ENCODE measurements at places on chromosomes 1 and 21.

GRCh38 chr1:76006234-76006633, 68.3 kb upstream of the ST6GALNAC3 start:
- no peak for DNase-seq

DNA sequence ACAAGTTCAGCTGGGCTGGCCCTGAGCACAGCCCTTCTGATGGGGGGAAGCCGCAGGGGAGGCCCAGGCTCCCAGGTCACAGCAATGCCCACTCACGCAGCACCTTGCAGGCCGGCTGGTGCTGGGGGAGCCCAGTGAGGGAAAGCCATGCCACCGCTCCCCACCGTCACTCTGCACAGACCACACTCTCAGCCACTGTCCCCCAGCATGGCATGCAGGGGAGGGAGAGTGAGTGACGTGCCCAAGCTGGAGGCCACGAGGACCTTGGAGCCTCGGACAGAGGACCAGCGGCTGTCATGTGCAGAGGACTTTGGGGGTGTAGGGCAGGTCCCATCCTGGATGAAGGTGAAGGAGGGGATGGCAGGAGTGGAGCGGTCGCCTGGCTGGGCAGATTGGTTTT, 25.1 kb downstream of the SLC45A1 start:
- DNase-seq, result no peak

GRCh38 chr1:53949023-53949990, 3.2 kb downstream of the LRRC42 start:
- no peak for DNase-seq

DNA sequence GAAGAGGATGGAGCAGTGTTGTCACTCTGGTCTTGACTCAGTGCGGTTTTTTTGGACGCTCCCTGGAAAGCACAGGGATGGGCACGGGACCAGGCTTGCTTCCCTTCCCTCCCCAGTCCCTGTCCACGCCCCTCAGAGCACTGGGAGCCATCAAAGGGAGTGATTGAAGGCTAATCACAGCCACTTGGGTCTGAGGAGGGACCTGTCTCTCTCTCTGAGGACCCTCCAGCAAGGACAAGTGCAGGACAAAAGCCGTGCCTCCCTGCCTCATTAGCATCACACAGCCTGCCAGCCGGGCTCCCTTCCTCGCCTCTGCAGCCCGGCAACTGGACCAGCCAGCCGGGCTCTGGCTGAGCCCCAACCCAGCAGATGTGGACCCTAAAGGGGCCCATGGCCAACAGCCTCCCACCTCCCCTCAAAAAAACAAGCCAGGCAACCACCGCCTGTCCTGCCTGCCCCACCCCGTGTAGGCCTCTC, 18.6 kb upstream of the PDZK1IP1 start:
- DNase-seq, result no peak

GRCh38 chr1:2628191-2628932, 4.5 kb downstream of the MMEL1 start:
- no peak for DNase-seq

DNA sequence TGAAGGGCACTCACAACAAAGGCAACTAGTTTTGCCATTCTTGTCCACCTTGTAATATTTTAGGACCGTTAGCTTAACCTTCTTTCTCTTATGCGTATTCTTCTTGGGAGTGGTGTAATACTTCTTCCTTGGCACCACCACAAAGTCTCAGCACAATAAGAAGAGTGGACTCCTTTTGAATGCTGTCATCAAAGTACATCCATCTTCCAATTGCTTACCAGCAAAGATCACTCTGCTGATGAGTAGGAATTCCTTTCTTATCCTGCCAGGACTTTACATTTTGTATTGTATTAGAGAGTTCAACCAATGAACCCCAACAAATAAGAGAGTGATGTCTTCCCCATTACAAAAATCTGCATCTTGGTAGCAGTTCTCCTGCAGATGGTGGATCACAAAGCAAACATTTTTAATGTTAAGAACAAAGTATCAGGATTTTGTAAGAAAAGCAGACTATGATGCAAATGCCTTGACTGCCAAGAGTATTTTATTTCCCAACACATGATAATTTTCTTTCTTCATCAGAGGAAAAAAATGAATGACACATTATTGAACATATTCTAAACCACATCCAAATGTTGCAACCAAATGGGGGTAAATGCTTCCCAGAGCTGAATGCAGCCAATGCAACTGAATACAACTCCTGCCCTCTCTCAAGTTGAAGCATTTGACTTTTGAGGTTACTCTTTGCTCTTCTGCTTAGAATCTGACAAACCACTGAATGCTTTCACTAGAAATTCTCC, 5.1 kb upstream of the ARNT start:
- no peak for DNase-seq

GRCh38 chr1:36269408-36269838, 36.7 kb upstream of the SH3D21 start:
- no peak for DNase-seq

DNA sequence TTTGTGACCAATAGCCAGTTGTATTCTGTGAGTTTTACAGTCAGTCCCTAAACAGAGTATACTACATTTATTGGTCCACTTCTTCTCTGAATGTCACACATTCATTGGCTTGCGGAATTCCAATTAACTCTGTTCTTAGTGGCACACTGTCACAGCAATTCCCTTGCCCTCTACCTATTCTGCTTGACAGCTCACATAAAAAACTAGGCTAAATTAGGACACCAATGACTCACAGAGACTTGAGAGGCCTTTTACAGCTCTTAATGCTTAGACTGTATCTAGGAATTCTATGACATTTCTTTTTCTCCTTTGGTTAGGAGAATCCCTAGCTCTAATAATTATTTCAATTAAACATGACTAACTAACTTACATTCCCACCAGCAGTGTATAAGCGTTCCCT, 104.1 kb downstream of the NEGR1 start:
- DNase-seq, result no peak

- no peak for DNase-seq
Measured at GRCh38 chr1:226534098-226534497, 14.5 kb upstream of the STUM start.

GRCh38 chr1:5651964-5652821, 340.0 kb downstream of the NPHP4 start:
- DNase-seq, result no peak

- peak; percentile 27 for DNase-seq
Measured at GRCh38 chr1:172708452-172708851, 49.5 kb downstream of the FASLG start.

DNA sequence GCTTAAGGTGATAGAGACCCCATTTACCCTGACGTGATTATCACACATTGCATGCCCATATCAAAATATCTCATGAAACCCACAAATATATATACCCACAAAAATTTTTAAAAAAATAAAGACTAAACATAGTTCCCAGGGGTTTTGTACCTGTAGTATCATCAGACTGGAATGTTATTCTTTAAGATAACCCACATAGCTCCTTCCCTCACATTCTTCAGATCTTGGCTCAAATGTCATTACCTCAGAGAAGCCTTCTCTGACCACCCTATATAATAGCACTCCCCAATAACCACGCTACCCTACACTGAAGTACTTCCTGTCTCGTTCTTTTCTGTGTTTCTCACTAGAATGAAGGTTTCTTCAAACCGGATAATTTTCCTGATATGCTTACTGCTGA, 138.3 kb upstream of the SNX7 start:
- no peak for DNase-seq

- DNase-seq, result no peak
Measured at GRCh38 chr1:191671236-191671635, 487.0 kb upstream of the RGS18 start.

DNA sequence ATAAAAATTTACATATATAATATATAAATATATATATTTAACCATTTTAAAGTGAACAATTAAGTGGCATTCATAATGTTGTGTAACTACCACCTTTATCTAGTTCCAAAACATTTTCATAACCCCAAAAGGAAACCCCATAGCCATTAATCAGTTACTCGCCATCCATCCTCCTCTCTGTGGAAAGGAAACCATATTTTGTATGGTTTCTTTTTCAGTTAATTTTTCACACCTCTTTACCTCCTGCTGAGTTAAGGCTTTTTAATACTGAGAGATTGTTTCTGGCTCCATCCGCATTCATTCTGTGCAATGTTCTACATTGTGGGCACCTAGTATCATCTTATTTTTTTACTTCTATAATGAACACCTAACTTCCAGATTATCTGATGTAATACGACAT, 512.1 kb downstream of the LMO4 start:
- no peak for DNase-seq

GRCh38 chr1:23616292-23616824, 57.1 kb upstream of the ID3 start:
- no peak for DNase-seq

DNA sequence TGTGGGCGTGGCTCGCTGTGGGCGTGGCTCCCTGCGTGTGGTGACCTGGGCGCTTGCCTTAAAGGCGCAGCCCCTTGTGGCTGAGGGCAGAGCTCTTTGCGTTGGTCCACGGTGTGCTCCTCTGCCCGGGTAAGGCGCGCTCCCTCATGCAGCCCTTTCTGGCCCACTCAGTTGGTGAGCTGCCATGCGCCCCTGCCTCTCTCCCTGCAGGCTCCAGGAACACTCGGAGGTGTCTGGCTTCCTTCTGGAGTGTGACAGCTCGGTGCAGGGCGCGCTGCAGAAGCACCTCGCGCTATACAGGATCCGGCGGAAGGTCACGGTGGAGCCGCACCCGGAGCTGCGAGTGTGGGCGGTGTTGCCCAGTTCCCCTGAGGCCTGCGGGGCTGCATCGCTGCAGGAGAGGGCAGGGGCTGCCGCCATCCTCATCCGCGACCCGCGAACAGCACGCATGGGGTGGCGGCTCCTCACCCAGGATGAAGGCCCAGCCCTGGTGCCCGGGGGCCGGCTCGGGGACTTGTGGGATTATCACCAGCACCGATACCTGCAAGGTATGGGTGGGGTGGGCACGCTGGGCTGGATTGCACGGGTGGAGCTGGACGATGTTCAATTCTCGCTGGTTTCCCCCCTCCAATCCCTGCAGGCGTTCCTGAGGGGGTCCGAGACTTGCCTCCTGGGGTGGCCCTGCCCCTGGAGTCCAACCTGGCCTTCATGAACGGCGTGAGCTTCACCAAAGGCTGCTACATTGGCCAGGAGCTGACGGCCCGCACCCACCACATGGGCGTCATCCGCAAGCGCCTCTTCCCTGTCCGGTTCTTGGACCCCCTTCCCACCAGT, 9.1 kb downstream of the IBA57 start:
- DNase-seq, result no peak

DNA sequence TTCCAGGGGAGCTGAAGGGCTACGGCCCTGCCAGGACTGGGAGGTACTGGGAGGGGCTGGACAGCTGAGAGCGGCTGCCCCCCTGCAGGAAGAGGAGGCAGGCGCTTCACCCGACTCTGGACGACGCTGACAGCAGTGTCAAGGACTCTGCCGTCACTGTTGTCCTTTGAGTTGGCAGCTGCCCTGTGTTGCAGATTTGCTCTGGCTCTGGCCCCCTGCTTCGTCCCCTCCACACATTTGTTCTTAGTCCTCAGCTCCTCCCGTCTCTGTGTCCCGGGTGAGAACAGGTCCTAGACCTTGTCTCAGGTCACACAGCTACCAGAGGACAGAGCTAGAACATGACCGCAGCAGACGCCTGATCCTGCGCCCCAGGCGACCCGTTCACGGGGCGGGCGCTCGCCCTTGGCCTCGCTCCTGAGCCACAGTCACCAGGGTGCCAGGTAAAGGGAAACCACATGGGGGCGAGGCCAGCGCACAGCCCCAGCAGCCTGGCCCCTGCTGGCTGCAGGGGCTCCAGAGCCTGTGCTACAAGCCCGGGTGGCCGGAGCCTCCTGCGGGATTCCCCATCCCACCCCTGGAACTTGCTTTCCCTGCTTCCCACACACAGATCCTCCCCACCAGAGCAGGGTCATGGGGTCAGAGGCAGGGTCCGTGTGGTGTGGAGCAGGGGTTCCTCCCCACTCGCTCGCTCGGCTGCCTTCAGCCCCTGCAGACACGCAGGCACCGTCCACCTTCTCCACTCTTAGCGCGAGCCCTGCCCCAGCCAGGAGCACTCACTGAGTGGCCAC, 10.7 kb upstream of the NPHP4 start:
- no peak for DNase-seq

DNA sequence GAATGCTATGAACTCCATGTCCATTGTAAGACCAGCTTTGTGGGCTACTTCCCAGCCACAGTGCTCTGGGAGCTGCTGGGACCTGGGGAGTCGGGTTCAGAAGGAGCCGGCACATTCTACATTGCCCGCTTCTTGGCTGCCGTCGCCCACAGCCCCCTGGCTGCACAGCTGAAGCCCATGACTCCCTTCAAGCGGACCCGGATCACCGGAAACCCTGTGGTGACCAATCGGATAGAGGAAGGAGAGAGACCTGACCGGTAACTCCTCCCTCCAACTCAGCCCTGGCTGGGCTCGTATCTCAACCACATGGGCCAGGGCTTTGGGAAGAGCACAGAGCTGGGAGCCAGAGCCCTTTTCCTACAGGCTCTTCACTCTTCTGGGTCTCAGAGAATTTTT, 15.4 kb downstream of the MOV10 start:
- DNase-seq, result no peak

DNA sequence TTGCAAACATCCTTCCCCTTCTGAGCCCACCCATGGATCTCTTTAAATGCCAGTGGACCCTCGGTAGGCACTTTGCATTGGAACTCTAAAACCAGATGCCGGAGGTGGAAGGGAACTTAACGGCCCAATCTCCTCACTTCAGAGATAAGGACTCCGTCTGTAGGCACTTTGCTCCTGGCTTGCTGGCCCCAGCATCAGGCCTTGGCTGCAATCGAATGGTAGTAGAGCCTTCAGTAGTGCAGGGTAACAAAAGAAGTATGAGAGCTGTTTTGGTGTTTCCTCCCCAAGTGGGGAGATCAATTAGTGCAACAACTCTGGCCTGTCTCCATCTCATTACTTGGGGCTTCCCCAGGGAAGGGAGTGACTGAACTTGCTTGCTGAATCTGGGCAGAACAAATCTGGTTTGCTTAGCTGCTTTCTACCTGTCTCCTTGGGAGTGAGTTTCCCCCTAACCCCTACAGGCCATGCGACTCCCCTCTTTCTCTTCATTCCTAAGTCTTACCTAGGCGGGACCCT, 70.8 kb downstream of the TENT5C start:
- no peak for DNase-seq

GRCh38 chr1:150464422-150464826, 22.8 kb upstream of the TARS2 start:
- DNase-seq, result peak; percentile 66

GRCh38 chr1:241482761-241483250, 36.7 kb downstream of the FH start:
- DNase-seq, result no peak

DNA sequence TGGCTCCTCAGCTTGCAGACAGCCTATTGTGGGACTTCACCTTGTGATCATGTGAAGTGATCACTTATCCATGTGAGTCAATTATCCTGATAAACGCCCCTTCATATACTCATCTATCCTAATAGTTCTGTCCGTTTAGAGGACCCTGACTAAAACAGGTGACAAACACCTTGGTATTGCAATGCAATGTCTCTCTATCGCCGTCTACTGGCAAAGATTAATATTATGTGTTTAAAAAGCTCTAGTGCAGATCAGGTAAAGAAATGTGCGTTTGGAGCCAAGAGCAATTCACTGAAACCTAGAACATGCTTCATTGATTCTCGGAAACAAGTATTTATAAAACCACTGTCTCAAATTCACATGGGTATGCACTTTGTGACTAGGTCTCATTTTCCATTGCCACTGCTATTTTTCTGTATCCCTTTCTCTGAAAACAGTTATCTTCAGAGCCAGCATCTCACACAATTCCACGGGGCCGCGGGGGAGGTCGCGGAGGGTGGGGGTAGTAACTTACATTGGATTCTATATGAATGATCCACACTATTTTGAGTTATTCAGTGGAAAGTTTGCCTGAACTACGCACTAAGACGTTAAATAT, 554.6 kb upstream of the NCAM2 start:
- DNase-seq, result no peak

Measured in activated CD4-positive, alpha-beta T cell treated with anti-CD3 and anti-CD28 coated beads, Interleukin-2, amount 50 U/mL, for 1 hour (primary cell).